A172 (cell line): ENCODE measurements at places on chromosomes 1 and 21.
A peak's percentile ranks its signal among the peaks of the same experiment; 100 is the strongest.

DNA sequence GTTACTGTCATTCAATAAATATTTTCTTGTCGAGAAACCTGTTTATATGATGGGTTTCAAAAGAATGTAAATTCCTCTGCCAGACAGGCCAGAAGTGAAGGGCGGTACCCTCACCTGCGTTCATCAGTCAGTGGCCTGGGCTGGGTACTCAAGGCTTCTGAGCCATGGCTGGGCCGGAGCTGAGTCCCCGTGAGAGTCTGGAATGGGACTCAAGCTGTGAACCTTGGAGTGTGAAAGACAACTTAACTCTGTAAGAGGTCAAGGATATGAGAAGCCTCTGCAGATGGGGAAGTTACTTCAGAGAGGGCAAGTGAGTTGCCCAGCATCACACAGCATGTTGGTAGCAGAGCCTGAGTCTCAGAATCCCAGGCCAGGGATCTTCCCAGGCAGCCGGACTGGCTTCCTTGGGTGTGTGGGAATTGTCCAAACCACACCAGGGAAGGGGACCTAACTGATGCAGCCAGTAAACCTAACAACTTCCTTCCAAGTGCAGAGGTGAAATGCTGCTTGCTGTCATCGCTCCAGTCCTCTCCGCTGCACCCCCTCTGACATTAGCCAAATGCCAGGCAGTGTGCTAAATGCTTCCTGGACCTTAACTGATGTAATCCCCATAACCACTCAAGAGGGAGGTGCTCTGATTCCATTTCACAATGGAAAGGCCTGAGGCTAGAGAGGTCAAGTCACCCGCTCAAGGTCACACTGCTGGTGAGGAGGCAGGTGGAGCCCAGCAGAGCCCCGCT, 4.8 kb downstream of the DISP3 start:
- peak; percentile 10 for DNase-seq

GRCh38 chr1:7785108-7785507, 1.0 kb downstream of the PER3 start:
- no peak for DNase-seq

DNA sequence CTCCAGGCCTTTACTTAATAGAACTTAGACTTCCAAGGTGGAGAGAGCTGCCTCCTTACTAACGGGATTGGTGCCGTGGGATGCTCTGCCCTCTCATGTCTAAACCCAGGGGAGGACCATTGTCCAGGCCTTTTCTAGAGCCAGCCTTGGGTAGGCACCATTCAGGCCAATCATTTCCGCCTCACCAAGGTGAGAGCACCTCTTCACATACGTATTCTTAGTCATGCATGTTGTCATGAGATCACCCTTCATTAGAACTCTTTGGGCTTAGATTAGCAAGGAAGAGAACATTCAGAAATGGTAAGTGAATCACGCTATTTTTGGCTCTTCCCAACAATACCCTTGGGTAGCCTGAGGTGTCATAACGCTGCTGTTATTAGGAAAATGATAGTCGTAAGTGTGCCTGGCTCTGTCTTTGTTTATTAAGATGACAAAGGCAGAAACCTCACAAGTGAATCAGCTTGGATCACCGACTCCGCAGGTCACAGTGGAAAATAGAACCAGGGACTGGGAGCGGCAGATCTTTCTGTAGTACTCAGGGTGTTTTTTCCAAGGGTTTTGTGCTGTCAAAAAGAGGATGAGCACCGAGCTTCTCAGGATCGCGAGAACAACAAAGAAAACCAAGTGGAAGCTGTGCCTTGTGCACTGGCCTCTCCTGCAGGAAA, 55.0 kb downstream of the HUNK start:
- DNase-seq: no peak

DNA sequence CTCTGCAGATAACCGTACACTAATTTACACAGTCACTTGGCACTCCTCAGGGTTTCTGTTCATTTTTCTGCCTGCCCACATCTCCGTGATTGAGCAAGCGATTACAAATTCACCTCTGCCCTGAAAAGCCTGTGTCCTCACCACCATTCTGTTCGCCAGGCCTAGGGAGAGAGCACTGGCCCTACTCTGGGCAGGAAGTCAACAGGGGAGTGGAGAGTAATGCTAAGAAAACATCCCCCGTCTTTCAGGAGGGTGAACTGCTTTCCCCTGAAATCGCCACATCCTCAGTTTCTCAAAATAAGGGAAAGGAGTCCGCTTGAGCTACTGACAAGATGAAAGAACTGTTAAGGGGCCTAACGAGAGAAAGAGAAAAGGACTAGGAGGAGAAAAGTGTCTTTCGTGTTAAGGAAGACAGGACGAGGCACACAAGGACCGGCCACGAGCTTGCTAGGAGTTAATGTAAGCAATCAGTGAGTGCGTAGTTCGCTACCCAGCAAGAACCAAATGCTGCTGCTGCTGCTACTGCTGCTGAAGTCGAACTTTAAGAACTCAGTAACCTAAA, 632 bp downstream of the PEX19 start:
- peak; percentile 62 for DNase-seq
